ENCODE measurements at places on chromosomes 1 and 21.

DNA sequence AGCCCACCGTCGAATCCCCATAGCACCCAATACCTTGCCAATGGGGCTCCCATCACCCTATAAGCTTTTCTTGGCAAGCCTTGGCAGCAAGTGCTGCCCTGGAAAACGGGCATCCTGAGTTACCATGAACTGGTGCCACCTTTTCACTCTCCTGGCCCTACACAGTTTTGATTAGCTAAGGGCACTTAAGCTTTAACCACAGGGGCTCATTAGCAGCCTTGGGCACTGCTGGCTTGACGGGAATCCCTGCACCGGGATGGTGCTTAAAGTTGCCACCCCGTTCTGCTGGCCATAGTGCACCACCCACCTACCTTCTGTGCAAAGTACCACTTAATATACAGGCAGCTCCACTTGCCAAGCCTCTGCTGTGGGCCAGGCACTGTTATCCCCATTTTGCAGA, 13.7 kb downstream of the PARS2 start:
- DNase-seq = no peak

- no peak for DNase-seq
These were observed 157.0 kb downstream of the RYR2 start for GRCh38 chr1:237199026-237199425.

- no peak for DNase-seq
These were observed 36.5 kb downstream of the RNASEL start for GRCh38 chr1:182552527-182552926.

GRCh38 chr1:107533436-107533835, 392.6 kb downstream of the NTNG1 start:
- no peak for DNase-seq

DNA sequence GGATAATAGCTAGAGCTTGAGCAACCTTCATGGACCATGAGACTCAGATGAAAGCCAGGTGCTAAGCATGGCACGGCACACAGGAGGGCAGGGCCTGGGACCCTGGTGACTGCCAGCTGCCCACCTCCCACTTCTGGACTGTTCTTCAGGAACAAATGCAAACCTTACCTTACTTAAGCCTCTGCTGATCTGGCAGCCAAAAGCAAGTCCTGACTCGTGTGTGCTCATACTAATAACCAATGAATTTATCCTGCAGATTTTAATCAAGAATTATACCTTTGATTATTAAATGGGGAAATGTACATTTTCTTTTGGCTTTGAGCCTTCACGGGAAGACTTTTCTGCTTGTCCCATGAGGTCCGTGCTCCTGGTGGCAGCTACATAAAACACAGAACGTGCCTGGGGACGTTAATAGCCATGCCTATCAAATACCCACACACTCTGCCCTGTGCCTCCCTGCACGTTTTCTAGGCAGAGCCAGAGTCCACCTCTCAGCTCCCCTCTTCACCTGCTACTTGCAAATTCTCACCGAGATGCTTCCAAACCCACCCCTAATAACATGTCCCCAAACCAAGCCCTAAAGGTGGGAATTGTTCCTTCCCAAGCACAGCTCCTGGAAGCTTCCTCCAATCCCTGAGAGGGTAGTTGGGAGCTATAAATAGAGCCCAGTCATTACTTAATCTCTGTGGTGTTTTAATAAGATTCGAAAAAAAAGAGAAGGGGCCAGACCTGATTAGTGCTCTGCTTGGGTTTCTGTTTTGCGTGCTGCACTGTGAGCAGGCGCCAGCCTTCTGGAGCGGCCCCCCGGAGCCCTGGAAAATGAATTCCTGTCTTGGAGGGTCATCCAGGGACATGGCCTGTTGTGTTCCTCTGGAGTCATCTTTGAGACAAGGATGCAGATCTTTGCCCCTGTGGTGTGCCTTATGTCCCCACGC, 33.5 kb downstream of the SLC1A7 start:
- no peak for DNase-seq

- no peak for DNase-seq
These were observed 26.5 kb downstream of the CXADR start for GRCh38 chr21:17539323-17539722.

DNA sequence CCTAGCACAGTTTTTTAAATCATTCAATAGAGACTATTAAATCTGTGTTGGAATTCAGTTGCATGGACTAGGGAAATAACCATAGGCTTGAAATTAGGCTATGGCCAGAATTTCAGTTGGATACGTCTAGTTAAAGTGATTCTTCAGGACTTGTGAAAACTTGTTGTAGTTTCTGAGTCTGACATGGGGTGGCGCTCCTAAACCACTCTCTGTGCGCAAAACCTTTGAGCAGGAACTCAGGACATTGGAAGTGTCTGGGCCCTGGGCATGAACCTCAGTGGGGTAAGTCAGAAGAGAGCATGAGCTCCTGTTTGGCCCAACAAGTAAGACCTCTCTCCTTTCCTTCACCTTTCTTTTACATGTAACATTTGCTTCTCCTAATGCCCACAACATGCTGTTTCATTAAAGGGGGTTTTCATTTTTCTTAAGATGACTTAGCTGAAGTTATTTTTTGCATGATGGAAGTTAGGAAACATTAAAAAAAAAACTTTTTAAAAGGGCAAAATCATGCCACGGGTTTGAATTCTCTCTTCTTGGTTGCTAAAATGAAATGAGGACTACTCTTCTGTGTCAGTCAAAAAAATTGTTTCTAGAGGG, 17.1 kb upstream of the CCDC190 start:
- no peak for DNase-seq

DNA sequence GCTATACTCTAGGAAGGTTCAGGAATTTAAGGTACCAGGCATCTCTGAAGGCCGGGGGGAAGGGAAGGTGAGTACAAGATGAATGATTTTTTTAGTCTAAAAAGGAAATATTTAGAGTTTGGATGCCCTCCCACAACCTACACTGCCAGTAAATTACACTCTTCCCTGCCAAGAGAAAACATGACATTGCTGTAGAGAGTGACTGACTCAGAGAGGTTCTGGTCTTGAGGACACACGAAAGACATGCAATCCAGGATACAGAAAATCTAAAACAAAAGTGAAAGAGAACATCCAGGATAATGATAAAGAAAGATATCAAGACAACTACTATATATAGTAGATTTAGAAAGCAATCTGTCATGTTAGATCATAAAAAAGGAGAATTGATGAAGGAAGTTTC, 200.5 kb downstream of the TYW3 start:
- no peak for DNase-seq

GRCh38 chr1:153628638-153629342, 556 bp downstream of the S100A1 start:
- no peak for DNase-seq

DNA sequence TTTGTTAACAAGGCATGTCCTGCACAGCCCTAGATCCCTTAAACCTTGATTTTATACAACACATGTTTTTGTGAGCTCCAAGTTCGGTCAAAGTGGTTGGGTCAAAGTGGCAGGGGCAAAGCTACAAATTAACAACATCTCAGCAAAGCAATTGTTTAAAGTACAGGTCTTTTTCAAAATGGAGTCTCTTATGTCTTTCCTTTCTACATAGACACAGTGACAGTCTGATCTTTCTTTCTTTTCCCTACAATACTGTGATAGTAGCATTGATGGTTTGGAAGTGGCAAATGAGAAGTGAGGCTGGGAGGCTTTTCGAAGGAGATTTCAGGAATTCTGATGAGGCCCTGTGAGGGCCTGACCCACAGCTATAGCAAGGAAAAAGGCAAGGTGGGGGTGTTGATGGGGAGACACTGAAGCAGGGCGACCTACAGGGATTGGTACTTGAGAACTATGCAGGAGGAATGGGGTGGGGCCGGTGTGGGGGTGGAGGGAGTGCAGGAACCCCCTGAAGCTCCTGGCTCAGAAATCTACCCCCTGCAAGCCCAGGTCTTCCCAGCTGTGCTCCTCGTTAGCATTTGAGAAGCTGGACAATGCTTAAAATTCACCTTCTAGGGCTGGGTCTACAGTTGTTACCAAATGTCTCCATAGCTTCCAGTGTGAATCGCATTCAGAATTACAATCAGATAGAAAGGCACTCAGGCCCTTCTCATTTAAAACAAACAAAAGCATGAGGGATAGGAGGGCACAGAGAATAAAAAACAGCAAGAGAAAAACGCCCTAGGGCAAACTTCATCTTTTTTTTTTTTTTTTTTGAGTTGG, 102.6 kb upstream of the PPM1J start:
- no peak for DNase-seq

- DNase-seq = no peak
These were observed 359.2 kb upstream of the PKN2 start for GRCh38 chr1:88324899-88325298.

DNA sequence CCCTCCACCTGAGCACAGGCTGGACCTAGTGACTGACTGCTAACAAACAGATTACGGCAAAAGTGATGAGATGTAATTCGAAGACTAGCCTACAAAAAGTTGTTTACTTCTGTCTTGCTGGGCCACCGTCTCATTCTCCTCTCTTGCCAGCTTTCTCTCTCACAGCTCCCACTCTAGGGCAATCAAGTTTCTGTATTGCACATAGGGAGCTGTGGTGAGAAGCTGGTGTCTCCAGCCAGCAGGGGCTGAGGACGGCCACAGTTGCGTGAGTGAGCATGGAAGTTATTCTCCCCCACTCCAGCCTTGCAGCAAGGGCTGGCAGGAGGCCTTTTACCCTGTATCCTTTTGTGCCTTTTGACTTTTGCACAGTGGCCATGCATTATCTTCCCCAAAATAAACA, 8.6 kb upstream of the COL6A2 start:
- DNase-seq = no peak

DNA sequence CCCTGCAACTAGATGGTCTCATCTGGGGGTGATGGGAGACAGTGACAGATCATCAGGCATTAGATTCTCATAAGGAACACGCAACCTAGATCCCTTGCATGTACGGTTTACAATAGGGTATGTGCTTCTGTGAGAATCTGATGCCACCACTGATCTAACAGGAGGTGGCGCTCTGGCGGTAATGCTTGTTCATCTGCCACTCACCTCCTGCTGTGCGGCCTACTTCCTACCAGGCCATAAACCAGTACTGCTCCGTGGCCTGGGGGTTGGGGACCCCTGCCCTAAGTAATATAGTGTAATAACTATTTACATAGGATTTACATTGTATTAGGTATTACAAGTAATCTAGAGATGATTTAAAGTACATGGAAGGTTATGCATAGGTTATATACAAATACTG, 134.9 kb downstream of the CLEC20A start:
- no peak for DNase-seq

GRCh38 chr1:155983191-155984024, 5.1 kb upstream of the ARHGEF2 start:
- no peak for DNase-seq

- DNase-seq = no peak
These were observed 36.9 kb upstream of the EDEM3 start for GRCh38 chr1:184791550-184791900.

DNA sequence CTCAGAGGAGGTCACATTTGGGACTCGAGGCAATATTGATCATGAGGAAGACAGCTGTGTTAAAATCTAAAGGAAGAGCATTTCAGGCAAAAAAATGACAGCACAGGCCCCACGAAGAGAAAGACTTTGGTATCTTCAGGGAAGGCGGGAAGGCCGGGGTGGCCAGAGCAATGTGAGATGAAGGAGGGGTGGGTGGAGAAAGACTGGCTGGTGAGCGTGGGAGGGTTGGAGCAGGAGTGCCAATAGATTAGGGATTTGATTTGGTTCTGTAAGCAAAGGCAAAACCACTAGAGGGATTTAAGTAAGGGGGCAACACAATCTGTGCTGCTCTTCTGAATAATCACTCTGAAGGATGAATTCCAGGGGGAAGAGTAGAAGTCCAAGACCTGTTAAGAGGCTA, 48.0 kb upstream of the BCL9 start:
- no peak for DNase-seq

- DNase-seq = no peak
These were observed 51.7 kb downstream of the SLC16A1 start for GRCh38 chr1:112904071-112904830.

DNA sequence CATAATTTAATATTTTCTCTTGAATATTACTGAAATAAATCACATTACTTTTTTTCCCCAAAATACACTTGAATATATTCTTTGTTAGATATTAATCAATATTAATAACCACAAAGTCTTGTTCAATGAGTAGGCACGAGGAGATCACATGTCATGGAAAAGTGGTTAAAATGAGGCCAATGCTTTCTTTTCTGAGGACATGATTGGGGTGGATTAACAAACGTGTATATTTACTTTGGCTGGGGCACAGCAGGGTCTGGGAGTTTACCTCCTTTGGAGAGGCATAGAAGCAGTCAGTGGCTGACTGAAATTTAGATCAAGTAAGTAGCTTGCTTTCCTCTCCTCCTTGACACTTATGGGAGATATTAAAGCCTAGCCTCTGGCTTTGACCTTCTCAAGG, 664.3 kb upstream of the B3GALT2 start:
- no peak for DNase-seq

DNA sequence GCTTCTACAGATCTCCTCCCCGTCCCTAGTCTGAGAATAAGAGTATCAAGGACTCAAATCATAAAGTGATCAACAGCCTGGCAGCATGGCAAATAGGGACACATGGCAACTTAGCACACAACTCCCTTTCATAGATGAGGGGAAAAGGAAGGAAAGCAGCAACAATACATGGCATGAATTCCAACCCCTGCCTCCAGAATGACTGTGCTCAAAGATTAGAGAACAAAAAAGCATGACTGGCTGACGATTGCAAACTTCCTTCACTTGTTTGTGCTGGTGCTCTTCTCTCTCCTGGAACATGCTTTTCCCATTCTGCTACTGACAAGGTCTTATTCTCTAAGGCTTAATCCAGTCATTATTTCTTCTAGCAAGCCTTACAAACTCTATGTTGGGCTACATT, 11.5 kb downstream of the KTI12 start:
- no peak for DNase-seq

DNA sequence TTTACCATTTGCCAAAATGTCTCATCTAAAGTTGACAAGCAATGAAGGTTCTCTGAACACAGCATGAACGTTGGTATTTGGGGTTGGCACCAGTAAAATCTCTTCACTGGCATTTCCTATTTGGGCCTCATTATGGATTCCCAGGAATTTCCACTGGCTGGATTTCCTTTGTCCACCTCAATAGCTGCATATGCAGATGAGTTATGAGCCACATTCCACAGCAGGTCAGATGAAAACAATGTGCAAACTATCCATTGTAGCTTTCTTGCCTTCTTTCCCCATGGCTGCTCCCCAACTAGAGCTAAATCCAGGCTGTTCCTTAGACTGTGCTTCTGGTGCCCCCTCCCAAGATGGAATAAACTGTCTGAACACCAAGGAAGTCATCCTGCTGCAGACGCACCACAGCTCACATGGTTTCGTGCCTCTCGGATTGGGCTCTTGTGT, 168.1 kb upstream of the FGGY start:
- no peak for DNase-seq

DNA sequence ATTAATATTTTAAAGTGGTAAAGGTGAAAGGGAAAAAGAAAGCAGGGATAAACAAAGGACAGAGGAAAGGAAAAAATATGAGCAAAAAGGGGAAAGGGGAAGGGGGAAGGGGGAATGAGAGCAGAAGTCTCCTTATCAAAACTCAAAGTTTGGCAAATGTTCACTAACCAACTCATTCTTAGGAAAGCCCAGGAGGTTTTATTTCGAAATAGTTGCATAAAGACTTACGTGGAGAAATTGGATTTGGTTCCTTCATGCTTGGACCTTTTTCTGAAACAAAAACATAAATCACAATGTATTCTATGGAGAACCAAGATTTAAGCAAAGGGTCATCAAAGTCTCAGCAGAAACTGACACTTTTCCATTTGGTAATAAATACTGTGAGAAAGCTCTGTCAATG, 188.1 kb downstream of the TGFBR3 start:
- DNase-seq = no peak
